ENCODE measurements at places on chromosomes 12 and 14. TPM values are rescaled to one million over a fixed set of nuclear protein-coding genes. Genes with fewer than 3 reads are reported as not detected.

DNA sequence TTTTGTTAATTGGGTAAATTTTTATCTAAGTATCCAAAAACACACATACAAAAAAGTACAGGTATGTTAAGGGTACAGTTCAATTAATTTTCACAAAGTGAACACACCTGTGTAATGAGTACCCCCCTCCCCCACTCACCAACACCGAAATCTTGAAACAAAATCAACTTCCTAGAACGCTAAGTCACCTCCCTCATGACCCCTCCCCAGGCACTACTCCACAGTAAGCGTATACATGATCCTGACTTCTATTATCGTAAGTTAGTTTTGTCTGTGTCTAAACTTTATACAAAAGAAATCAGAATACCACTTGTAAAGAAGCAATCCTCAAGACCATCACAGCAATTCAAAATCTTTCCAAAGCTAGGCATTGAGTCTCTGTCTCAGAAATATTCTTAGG is 100.5 kb downstream of the MED13L start:
- no peak for DNase-seq

GRCh38 chr12:77232045-77232444 is 166.7 kb upstream of the E2F7 start:
- DNase-seq = no peak

- no peak for DNase-seq
Measured at GRCh38 chr14:42782754-42783153, 1176.1 kb downstream of the LRFN5 start.

DNA sequence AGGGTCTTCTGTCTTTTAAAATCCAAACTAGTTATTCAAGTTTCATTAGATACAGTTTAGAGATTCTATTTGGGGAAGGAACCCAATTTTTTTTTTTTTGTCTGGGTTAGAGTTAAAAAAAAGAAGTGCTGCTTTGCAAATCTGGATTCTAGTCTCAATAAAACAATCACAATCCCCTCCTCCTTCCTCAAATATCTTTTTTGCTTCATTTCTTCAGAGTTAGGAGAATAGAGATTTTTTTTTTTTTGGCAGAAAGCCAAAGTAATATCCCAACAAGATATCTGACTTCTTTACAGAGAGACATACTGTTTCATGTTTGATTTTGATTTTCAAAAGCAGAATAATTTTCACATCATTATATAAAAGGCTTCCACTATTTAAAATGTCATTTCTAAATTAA is 201.9 kb downstream of the FOXN3 start:
- no peak for DNase-seq

- DNase-seq = no peak
Measured at GRCh38 chr12:79688376-79689060, 2.2 kb downstream of the PAWR start.

DNA sequence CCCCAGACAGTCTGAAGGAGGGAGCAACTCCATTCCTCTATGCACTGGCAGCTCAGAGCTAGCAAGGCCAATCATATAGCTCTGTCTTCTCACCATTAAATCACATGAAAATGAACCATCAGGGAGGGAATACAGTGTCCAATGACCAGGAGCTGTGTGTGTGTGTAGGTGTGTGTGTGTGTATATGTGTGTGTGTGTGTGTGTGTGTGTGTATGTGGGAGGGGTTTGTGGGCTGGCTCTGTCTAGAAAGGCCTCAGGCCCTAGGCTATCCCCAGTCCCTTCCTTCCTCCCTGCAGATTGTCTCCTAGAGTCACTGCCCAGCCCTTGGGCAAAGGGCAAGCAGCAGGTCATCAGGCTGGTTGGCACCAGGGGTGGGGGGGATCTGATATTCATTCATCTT is 5.7 kb upstream of the SUSD6 start:
- no peak for DNase-seq

DNA sequence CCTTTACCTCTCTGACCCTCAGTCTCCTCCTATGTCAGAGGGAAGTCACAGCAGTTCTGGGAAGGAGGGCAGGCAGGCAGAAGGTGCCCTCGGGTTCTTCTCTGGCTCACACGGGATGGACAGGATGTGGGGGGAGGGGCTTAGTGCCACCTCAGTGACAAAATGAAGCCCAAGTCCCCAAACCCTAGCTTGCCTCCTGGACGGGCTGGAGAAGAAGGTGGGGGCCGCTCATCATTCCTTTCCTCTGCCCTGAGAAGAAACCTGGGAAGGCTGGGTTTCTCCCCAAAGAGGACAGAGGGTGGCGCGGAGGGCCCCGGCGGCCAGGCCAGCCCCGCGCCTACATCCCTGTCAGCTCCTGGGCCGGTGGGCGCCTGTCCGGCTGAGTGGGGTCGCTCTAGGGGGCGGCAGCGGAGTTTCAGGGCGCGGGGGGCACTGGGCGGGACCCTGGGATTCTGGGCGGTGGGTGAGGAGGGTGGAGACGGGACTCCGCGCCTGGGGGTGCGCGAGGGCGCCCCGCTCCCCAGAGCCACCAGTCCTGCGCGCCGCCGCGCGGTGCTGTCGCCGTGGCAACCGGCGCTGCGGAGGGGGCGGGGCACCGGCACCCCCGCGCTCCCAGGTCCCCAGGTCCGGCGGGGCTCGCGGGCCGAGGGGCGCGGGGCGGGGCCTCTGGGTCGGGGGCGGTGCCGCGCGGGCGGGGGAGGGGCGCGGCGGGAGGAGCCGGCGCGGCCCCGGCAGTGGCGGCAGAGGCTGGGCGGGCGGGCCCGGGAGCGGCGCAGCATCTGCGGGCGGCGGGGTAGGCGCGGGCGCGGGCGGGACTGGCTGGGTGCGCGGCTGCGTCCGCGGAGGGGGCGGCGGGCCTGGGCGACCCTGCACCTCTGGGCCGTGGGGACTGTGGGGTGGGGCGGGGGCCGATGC is at the start of gene TMEM121:
Gene TMEM121, plus strand, starts transcription at position 723 of the 915 bp plus-strand sequence. CDS start 2,252 bp downstream, outside the sequence.
- DNase-seq = no peak

DNA sequence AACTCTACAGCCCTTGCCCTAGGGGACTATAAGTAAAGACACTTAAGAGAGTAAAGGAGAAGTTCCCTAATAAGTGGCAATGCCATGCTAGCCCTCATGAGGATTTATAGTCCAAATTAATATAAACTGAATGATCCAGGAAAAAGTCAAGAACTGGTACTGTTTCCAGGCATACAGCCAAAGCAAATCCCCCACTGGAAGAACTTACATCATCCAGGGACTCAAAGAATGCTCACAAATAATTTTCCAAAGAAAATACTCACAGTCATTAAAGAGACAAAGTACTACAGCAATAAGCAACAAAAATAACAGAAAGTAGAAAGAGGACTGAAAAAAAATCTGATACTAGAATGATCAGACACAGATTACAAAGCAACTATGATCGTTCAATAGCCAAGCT is 79.7 kb upstream of the RAP1B start:
- no peak for DNase-seq

DNA sequence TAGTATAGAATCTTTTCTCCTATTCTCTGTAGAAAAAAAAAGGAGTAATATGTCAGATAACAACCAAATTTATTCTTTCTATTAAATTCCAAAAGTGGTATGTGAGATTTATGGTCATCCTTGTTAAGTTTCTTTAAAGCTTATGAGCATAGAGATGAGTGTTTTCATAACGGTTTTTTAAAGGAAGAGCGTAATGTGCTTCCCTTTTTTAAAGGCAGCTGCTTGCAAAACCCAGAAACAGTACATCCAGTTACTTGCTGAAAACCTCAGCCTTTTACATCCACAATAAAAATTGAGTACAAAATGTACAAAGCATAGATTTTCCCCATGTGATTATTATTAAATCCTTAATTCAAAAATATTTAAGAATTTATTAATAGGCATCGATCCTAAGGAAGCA is 53.6 kb upstream of the CD163 start:
- no peak for DNase-seq

ERBB3 gene
- total RNA-seq = 0.90 TPM

- no peak for DNase-seq
Measured at GRCh38 chr14:67620217-67620785, 581 bp downstream of the ARG2 start.

DNA sequence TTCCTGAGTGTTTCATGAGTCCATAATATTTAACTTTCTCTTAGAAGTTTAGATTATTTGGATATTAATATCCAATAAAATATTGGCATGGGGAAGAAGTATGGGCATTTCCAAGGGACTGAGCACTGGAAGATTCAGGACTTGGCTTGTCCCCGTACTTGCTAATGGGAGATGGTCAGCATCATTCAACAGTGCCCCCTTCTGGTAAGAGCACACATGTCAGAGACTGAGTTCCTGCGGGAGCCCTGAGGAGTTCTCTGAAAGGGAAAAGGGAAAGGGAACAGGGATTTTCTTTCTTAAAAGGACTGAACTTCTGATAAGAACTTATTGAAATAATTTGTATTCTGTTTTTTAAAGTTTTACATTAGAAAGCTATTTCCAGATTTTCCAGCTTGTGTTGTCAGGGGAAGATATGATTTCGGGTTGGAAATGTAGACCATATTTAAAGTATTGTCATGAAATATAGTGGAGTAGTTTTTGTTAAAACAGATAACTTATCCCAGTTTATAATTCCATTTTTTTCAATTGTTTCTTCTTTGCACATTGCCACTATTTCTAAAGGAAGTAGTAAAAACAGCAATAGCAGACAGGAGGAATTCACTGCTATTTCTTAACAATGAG is 59.8 kb upstream of the C12orf71 start:
- DNase-seq = peak; percentile 81

SNAPC1 gene
- 8.6 TPM for total RNA-seq

NPC2 gene
- total RNA-seq = 141 TPM

SYCP3 gene
- total RNA-seq = not detected

- no peak for DNase-seq
Measured at GRCh38 chr12:62817556-62818271, 117.2 kb downstream of the PPM1H start.

- DNase-seq = no peak
Measured at GRCh38 chr14:105879503-105879866, 353.1 kb downstream of the TMEM121 start.

GRCh38 chr12:94954948-94955592 is 48.4 kb downstream of the NDUFA12 start:
- DNase-seq = no peak

- DNase-seq = no peak
Measured at GRCh38 chr12:22284871-22285270, 49.6 kb downstream of the ST8SIA1 start.

DNA sequence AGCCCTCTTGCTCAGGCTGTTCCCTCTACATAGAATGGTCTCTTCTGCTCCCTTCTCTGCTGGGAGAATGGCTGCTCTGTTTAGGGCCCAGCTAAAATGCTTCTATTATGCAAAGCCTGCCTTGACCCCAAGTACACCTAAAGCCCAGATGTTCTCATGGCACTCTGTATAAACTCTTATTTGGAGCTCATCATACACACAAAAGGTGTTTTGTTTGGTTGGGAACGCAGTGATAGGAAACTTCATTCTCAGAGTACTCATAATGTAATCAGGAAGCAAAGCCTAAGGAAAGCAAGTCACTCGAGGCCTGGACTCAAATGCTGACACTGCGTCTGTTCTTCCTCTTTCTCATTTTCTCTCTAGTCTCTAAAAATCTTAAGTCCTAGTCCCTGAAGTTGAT is 38.2 kb upstream of the SYCP3 start:
- DNase-seq = no peak

CCT2 gene
- total RNA-seq = 270 TPM

GRCh38 chr12:119809023-119809422 is 68.1 kb downstream of the CIT start:
- no peak for DNase-seq

DNA sequence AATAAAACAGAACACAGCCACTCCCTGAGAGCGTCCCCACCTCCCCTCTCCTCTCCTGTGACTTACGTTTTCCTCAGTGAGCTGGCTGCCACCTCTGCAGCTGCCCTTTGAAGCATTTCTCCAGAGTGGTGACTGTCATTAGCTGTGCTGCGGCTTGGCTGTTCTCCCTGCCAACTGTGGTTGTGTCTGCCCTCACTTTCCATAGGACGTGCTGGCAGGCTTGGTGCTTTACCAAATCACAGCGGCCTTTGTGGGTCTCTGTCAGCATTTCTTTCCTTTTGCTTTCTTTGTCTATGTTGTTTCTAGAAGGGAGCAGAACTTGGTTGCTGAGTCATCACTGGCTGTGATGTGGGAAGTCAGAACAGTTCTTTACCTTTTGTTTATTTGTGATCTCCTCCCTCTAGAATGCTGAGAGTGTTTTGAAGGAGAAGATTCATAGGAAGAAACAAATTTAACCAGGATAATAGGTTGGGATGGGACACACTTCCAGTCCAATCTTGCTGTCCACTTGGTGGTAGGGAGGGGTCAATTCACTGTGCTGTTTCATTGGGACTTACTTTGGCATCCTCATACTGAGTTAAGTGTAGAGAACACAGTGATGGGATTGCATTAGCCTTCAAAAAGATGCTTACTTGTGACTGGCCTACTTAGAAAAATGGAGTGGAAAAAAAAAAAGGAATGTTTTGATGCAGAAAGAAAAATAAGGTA is 88.2 kb downstream of the TMX1 start:
- no peak for DNase-seq

GRCh38 chr12:130924966-130925665 is 28.6 kb upstream of the ADGRD1 start:
- DNase-seq = no peak

ESR2 gene
- not detected for total RNA-seq

PAPLN gene
- 22.2 TPM for total RNA-seq

GRCh38 chr14:91281346-91281745 is 36.8 kb upstream of the GPR68 start:
- DNase-seq = no peak

GRCh38 chr12:49588721-49589516 is 16.5 kb downstream of the FAM186B start:
- DNase-seq = no peak

- no peak for DNase-seq
Measured at GRCh38 chr12:87491598-87491997, 537.6 kb downstream of the C12orf50 start.

DNA sequence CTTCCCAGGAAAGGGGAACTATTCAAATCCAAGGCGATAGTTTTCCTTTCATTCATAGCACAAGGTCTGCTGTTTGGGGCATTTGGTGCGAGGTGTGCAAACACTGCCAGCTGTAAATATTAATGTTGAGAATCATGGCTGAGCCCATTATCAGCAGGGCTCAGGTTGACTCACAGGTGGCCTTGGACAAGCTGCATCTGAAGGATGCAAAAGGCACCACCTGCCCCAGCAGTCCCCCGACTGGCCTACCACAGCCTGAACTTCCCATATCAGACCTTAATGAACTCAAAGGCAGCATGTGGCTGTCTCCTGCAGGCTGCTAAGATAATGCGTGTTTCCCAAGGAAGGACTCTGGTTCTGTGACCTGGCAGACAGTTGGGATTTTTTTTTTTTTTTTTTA is 93.3 kb upstream of the MAP1LC3B2 start:
- DNase-seq = no peak

GRCh38 chr12:61713121-61713520 is 547.1 kb upstream of the USP15 start:
- no peak for DNase-seq

NTN4 gene
- 17.1 TPM for total RNA-seq

GRCh38 chr14:40345334-40345733 is 913.1 kb upstream of the FBXO33 start:
- DNase-seq = no peak

ACAD10 gene
- 30.8 TPM for total RNA-seq

- no peak for DNase-seq
Measured at GRCh38 chr14:81529391-81529790, 4.3 kb downstream of the SEL1L start.

GYS2 gene
- total RNA-seq = not detected
